ENCODE measurements at places on chromosomes 7 and 10. TPM values are rescaled to one million over a fixed set of nuclear protein-coding genes. Genes with fewer than 3 reads are reported as not detected.

NXPH1 gene
- total RNA-seq = not detected

PNLIPRP2 gene
- not detected for total RNA-seq

DNA sequence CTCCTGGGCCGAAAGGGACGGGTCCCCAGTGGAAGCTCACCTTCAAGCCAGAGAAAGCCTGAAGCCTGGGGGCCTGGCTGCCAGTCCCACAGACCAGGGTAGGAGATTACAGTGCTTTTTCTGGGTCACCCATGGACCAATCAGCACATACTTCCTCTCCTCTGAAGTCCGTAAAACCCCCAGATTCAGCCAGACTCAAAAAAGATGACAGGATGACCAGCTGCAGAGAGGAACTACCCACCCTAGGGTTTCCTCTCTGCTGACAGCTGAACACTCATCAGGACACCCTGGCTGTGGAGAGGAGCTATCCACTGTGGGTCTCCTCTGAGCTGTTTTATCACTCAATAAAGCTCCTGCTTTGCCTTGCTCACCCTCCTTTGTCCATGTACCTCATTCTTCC, 78.0 kb downstream of the SAMD9 start:
- DNase-seq = peak; percentile 32

DNA sequence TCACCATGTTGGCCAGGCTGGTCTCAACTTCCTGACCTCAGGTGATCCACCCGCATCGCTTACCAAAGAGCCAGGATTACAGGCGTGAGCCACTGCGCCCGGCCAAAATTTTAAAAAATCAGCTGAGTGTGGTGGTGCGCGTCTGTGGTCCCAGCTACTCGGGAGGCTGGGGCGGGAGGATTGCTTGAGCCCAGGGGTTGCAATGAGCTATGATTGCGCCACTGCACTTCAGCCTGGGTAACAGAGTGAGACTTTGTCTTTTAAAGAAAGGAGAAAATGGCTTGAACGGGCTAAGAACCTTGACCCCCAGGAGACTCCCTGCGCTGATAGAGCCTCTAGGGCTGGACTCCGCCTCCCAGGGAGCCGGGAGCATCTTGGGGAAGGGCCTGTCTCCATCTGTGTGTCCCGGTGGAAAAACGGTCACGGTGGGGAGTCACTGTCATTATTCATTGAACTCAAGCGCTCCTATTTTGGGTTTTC, 760 bp upstream of the KCTD7 start:
- DNase-seq = no peak

DNA sequence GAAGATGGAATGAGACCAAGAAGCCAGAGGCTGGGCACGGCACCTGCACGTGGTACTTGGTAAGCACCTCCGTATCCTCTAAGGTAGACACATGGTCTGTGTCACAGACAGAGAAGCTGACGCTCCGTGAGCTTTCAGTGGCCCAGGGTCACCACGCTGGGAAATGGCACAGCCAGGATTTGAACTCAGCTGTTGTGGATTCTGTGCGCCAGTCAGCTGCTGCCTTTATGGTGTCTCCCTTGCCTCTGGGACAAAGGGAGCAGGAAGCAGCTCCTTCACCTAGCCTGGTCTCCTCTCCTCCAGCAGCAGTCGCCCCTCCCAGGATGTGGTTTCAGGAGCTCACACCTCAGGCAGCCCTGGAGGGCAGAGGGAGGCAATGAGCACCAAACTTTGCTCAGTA, 110.8 kb downstream of the ARHGAP22 start:
- no peak for DNase-seq

DNA sequence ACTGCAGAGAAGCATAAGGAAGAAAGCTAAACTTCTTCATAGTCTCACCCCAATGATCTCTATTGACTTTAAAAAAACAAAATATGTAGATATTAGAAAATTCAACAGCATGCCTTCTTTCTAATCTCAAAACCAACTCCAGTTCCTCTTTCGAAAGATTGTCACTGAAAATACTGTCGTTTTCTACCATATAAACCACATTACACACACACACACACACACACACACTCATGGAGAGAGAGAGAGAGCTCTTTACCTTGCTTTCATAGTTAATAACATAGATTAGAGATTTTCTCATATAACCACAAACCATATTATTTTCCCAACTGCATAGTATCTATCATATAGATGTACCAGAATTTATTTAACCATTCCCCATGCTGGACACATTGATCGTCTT, 296.2 kb upstream of the MGMT start:
- DNase-seq = no peak

- DNase-seq = no peak
Measured at GRCh38 chr7:142313528-142313927, 55.7 kb upstream of the PRSS58 start.
